AG04450 (cell line): ENCODE measurements at places on chromosomes 6 and 20.

- no peak for DNase-seq
Observed at GRCh38 chr6:22807818-22808217, 238.5 kb downstream of the HDGFL1 start.

DNA sequence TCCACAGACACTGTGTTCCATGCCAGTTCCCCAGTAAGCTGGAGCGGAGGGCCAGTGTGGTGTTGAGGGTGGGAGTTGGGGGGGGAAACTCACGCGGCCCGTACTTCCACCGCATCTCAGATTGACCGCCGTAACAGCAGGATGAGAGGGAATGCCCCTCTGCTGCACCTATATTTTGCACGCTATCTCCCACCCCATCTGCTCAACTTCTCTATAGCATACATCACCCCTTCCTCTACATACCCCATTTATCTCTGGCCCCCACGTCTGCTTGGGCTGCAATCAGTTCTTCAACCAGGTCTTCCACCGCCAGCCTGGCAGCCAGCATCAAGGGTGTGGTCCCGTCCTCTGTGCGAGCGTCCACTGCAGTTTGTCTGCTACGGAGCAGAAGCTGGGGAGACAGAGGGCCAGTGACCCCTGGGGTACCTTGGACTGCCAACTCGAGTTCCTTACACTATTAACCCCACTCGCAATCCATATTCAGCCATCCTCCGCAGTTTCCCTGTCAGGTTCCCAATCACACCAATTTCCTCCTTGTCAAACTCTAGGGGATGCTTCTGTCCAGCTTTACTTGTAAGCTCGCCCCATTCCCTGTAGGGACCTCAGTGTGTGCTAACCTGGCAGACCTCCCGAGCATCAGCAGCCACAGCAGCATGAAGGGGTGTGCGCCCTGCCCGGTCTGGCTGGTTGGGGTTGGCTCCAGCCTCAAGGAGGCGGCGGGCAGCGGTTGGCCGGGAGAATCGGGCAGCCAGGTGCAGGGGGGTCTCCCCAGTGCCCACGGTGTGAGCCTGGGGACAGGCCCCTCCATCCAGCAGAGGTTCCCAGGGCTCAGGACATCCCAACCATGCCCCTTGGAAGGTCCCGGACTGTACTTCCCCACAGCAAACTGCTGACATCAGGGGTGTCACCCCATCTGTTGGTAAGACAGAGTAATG, 4.5 kb upstream of the GPSM3 start:
- no peak for DNase-seq

DNA sequence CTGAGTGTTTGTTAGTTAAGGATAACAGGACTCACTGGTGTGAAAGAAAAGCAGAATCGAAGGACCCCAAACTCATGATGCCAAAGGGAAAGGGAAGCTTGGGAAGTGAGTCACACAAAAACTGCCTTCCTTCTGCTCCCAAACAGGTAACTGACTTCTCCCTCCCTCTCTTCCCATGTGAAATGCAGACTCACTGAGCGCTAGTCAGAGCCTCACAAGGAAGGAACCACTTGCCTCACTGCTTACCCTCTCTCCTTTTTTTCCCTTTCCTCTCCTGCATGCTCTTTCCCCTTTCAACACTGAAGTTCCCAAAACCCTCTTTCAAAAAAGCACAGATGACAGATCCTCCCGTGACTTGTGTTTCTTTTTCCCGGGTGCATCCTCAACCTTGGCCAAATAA, 56.4 kb downstream of the LYRM4 start:
- no peak for DNase-seq

- no peak for DNase-seq
Observed at GRCh38 chr20:3674995-3675900, 6.6 kb downstream of the ADAM33 start.

DNA sequence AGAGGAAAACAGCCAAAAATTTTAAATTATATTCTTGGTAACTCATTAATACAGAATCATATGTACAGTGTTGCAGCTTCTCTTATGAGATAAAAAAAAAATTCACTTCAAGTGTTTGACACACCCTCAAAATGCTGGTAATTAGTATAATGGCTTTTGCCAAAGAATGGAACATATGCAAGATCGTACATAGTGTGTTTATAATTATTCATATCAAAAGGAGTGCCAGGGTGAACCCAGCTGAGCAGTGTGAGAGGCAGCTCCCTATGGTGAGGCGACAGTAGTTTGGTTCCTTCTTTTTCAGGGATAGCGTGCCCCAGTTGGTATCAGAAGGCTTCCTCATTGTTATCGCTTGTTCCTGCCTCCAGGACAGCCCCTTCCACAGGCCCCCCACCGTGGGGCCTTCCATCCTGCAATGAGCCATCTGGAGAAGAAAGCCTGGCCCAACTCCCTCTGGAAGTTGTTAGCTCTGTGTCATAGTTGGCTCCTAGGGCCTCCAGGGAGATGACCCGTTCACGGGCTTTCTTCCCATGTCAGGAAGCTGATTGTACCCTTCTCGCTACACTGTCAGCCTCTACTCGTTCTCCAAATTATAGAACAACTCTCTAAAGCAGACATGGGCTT, 150.7 kb downstream of the FRK start:
- DNase-seq = no peak

DNA sequence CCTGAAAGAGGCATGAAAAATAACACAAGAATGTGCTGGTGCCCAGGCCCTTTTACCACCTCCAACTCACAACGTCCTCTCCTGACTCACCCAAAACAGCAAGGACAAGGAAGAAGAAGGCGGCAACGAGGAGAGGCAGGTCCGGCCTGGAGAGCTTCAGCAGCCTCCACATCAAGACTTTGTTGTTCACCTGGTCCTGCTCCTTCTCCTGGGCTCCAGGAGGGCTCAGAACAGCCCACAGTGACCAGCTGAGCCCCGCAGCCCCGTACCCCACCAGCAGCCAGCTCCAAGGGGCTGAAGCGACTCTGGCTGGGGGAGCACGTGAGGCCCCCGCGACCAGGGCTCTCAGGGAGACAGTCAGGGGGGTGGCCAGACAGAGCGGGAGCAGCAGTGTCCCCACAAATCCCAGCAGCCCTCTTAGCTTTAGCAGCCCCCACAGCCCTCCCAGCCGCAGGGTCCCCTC, 857 bp downstream of the TAP2 start:
- DNase-seq = no peak

GRCh38 chr6:105781915-105782314, 304.2 kb upstream of the PRDM1 start:
- no peak for DNase-seq

GRCh38 chr6:41939176-41939847, 2.3 kb downstream of the CCND3 start:
- no peak for DNase-seq

DNA sequence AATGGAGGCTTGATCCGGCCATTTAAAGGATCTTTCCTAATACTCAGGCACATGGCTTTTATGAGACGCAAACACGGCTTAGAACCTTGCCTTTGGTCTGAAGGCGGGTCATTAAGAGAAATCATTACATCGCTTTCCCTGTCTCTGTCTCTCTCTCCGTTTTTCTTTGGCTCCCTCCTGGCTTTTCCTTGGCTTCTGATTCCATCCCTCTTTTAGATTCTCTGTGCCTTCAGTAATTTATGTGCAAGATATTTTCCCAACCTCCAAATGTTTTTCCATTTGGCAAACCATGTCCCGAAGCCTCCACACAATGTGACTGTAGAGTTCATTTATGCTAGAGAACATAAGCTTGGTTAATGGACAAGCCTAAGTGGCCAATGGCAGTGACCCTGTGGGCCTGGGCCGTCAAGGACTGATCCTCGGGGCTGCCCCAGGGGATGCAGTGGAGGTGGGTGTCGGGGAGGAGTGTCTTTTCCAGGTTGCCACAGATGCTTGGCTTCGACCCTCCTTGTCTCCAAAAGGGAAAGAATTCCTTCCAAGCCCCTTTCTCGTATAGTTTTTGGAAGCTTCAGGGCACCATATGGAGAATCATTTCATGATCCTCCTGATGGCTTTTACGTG, 157.0 kb downstream of the SCML4 start:
- no peak for DNase-seq

GRCh38 chr20:52429029-52429428, 237.4 kb upstream of the ZFP64 start:
- no peak for DNase-seq

DNA sequence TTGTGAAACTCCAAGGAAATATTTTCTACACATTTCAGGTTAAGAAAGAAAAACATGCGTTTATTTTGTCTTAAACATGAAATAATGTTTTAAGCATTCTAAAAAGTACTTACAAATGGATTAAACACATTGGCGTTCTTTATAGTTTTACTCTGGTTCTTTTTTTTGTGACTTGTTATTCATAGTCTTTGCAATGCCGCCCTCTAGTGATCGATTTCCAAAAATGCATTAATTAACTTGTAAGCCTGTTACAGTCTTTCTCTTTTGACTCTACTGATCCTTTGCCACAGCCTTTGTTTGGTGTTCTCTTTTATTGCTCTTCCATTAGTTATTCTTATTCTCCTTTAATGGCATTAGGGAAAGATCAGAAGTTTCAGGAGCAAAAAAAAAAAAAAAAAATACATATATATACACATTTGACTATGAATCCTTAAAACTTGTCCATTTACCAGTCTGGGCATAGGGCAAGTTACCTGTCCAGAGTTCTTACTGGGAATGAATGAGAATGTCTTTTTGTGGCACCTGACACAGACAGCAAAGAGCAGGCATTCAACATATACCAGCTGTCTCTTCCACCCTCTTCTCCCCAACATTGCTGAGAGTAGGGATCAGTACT, 59.9 kb downstream of the MACROD2 start:
- peak; percentile 20 for DNase-seq

GRCh38 chr20:37922016-37922415, 19.1 kb downstream of the VSTM2L start:
- DNase-seq = no peak

- no peak for DNase-seq
Observed at GRCh38 chr20:16001286-16001685, 572.0 kb downstream of the KIF16B start.

DNA sequence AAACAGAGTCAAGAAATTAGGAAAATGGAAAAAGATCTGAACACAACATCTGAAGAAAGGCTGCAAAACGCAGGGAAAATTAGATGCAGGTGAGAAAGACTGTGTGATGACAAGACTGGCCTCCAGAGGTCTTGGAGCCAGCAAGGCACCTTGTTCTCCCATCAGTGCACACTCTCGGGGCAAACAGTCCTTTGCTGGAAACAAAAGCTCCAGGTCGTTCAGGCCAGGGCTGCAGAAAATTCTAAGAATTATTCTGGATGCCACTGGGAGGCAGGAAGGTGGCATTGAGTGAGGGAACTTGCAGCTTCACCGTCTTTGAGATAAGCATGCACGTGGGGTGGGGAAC, 219.9 kb upstream of the SSTR4 start:
- DNase-seq = no peak

DNA sequence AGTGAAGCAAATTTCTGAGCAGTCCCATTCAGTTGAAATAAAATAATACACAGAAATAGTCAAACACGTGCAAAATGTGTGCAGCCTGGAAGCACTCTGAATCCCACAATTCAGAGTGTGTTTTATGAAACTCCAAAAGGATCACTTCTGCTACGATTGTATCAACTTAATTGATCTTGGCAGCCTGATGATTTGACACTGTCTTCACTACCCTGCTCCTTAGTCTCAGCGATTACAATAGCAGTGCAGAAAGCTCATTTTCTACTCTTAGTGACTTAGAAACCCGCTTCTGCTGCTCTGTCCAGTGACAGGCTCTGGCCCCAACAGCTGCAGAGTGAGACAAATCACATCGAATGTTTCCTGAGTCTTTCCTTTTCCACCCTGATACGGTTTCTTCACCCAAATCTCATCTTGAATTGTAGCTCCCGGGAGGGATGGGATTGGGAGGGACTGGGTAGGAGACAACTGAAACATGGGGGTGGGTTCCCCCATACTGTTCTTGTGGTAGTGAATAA, 16.2 kb upstream of the EMILIN3 start:
- no peak for DNase-seq

DNA sequence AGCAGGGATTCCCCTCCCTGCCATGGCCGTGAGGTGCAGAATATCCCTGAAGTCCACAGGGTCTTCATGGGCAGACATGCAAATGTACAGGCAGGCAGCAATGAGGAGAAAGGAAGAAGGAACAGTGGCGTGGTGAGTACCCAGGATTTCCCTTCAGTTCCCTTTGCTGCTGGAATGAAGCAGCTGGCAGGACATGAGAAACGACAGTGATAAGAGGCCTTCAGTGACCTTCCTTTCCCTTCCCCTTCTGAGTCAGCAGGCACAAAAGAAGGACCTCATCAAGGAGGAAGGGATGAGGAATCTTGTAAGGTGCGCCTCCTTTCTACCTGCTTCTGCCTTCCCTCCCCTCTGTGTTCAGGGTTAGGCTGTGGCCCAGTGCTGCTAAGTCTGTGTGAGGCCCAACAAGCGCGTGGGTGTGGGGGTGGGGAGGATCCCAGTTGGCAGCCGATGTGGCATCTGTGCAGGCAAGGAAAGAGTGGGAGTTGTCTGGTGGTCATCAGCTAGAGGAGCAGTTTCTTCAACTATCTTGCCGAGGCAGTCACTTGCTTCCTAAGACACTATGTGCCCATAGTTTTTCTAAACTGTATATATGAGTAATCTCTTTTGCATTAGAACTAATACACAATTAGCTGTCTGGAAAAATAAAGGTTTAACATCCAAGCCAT, 29.5 kb upstream of the FBXO9 start:
- DNase-seq = no peak

DNA sequence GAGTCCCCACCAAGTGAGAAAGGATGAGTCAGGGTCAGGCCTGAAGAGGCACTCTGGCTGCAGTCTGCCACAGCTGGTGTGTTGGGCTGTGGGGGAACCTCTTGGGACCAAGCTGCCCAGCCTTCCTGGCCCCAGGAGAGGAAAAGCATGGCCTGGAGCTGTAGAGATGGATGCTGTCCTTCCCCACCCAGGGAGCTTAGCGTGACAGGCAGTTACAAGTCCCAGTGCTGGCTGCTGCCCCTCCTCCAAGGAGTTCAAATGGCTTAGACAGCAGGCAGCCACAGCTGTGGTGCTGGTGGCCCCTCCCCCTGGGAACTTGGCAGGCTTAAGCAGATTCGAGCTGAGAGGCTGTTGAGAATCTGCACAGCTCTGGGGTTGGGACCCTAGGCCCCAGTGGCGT, 253.2 kb downstream of the PLCB1 start:
- peak; percentile 15 for DNase-seq

- no peak for DNase-seq
Observed at GRCh38 chr6:166650824-166651807, 24.1 kb upstream of the RPS6KA2 start.

GRCh38 chr6:3176562-3177355, 19.4 kb upstream of the TUBB2A start:
- DNase-seq = peak; percentile 80

DNA sequence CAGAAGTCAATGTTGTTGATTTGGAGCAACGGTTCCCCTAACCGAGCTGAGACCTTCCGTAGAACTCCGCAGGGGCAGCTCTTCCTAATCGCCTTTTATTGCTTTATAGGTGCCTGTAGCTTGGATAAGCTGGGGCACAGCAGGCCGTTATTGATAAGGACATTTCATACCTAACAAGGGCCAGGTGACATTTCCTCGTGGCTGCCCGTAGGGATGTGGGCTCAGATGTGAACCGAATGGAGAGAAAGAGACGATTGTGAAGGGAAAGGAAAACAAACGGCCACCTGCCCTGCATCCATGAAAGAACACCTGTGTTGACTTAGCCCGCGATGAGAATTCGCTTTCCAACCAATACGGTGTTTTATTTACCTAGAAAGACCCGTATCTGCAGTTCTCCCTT, 53.3 kb upstream of the DACT2 start:
- no peak for DNase-seq
